Skin of body (tissue), 3 donors: ENCODE measurements at places on chromosomes 12 and 14.

GRCh38 chr14:23613242-23614070 is 22.7 kb upstream of the DHRS2 start:
- DNase-seq: no peak

DNA sequence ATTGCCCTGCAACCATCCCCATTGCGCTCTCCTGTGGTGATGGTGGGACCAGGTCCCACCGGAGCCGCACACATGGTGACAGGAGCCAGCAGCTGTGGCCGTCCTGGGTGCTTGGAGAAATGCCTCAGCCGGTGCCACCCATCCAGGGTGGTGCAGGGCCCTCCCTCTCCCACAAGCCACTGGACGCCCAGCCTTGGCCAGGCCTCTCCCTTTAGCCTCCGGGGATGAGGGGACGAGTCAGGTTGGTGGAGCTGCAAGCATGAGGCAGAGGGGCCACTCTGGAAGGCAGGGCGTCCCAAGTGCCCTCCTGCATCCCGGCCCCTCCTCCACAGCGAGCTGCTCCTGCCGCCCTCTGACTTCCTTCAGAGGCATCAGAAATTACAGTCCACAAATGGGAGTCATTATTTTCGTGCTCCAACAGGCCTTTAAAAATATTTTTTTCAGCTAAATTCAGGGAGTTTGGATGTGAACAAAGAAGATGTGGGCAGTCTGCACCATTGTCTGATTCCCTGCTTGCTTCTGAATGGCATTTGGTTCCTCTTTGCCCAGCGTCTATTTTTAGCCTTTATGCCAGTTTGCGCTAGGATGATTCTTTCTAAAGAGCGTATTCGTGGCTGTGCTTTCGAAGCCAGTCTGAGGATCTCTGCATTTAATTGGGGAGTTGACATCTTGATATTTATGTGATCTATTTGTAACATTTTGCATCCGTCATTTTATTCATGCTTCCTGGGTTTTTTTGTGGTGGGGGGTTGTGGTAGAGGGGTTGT is 189.4 kb downstream of the ADGRD1 start:
- no peak for DNase-seq

- no peak for DNase-seq
Measured at GRCh38 chr14:79411403-79412174, 799.7 kb downstream of the DIO2 start.

- no peak for DNase-seq
Measured at GRCh38 chr12:49944046-49944445, 6.5 kb upstream of the AQP2 start.

DNA sequence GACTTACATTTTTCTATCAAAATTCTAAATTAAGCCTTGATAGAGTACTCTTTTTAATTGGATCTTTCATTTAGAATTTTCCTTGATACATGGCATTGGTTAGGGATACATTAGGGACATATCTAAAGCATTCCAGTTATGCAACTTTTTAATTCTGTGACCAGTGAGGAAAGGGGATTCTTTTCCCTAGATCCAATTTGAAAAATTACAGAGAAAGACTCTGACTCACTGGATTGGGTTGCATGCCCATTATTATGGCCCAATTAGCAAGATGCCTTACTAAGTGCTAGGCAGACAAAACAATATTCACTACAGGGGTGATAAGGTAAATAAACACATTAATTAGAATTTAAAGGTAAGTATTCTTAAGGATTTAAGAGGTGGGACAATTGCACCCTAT is 5.2 kb upstream of the RAD52 start:
- no peak for DNase-seq

DNA sequence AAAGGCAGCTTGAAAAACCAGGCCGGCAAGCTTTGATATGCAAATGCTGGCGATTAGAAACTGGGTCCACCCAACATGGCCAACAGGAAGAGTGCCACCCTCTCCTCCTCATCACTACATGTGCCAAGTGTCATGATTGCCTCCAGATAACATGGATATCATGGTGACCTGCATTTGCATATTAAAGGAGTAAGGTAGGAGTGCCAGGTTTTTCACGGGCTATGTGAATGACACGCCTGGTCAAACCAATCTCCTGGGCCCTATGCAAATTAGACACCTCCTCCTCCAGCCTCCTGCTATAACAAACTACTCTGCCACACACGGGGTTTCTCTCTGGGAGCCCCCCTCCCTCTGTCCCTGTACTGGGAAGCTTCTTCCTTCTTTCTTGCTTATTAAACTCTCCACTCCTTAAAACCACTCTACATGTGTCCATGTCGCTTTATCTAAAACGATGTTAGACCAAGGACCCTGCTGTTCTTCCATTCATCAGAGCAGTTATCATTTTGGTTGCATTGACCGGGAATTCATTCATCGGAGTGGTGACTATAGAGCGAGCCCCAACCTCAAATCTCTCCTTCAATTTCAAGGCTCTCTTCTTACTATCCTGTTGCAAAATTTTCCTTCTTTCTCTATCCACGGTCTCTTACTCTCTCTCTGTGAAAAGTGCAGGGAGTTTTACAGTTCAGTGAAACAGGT is 27.5 kb downstream of the APOBEC1 start:
- no peak for DNase-seq

GRCh38 chr12:107760207-107760808 is 629 bp downstream of the PRDM4 start:
- no peak for DNase-seq

DNA sequence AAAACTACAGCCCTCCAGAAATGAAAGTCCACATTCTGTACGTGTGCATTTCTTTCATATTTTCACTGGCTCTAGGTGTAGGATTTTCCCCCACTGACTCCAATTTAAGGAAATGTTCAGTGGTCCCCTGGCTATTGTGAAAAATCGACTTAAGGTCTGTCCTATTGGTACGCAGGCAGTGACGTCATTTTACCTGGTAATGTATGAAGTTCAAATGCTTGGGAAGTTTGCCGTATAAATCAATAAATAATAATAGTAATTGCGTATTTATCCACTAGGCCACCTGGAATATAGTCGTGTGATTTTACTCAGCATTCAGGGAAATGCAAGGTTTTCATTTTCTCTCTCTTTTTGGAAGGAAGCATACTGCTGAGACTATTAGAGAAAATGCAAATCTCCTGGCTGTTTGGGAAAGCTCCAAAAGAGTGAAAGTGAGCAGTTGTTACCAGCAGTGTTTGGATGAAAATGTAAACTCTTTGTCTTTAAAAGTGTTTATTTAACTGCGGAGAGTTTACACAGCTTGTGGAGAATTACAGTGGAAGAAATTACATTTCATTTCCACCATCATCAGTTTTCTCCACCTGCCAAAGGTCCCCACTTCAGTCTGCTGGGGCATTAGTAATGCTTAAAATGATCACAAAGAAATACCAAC is 107.0 kb downstream of the EXOC5 start:
- DNase-seq: no peak

DNA sequence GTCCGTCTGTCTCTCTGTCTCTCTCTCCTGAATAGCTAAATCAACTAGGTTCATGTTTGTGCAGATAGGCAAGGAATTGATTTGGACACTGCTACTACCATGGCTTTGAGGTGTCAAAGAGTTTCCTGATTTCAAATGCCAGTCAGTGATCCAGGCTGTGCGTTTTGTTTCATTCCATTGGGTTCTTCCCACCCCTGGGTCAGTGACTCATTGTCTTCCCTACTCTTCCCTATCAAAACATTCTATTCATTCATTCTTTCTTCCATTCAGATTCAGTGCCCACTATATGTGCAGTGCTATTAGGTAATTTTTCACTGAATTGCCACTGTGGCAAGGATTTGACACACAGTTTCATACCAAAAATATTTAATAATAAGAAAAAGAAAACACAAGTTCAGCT is 50.4 kb downstream of the RPH3A start:
- no peak for DNase-seq

DNA sequence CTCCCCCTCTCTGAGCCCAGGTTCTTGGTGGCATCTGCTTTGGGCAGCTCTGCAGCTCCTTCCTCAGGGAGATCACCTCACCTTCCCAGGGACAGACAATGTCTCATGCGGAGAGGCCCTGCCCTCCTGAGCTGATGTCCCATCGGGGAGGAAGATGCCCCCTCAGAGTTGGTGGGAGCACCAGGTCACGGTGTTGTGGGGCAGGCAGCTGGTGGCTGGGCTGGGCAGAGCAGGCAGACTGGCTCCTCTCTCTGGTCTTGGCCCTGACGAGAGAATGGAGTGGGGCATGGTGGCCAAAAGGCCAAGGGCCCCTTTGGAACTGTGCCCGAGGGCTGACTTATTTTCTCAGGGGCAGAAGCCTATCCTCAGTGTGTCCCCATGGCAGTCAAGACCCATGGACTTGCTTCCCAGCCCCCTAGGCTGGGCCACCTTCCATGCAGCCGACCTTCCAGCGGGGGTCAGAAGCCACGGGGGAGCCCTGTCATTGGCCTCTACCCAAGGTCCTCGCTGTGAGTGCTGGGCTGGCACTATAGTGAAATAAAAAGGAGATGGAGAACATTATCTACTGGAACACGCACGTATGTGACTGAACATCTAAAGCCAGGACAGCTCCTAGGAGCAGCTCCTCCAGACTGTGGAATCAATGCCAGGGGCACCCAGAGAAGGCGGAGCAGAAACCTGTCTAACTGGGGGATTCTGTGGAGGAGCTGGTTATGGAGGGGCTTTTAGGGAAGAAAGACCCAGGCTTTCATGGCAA is 21.9 kb downstream of the PPP2R5C start:
- no peak for DNase-seq

DNA sequence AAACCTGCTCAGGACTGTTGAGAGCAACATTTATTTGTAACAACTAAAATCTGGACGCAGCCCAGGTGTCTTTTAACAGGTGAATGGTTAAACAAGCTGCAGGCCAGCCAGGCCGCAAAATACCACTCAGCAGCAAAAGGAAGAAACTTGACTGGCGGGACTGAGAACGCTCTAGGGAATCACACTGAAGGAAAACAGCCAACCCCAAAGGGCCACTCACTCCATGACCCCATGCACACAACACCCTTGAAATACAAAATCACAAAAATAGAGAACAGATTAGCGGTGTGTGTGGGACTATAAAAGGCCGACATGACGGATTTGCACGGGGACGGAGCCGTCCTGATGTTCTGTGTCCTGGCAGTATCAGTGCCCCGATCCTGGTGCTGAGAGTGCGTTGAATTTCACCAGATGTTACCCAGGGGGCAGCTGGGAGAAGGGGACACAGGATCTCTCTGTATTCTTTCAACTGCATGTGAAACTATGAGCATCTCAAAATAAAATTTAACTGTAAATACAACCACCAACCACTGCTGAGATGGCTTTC is 23.0 kb downstream of the VPS37B start:
- peak; percentile 24 for DNase-seq

- no peak for DNase-seq
Measured at GRCh38 chr14:47276931-47277330, 398.5 kb downstream of the MDGA2 start.

- no peak for DNase-seq
Measured at GRCh38 chr12:6604259-6605029, 2.7 kb downstream of the CHD4 start.

DNA sequence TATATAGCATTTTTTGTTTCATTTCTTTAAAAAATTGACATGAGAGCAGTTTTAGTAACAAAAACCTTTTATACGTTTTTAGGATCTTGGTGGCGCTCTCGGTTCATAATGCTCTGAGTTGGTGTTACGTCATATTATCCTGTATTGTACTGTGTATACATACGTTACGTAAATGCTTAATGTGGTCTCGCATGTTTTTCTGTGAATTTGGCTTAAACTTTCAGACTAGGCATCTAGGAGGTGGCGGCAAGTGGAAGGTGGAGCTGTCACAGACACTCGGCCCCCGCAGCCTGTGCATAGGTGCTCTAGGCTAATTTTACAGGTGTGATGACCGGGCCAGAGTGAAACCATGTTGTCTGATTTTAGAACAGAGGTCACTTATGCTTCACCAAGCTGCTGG is 60.0 kb downstream of the PPP2R5C start:
- DNase-seq: no peak

DNA sequence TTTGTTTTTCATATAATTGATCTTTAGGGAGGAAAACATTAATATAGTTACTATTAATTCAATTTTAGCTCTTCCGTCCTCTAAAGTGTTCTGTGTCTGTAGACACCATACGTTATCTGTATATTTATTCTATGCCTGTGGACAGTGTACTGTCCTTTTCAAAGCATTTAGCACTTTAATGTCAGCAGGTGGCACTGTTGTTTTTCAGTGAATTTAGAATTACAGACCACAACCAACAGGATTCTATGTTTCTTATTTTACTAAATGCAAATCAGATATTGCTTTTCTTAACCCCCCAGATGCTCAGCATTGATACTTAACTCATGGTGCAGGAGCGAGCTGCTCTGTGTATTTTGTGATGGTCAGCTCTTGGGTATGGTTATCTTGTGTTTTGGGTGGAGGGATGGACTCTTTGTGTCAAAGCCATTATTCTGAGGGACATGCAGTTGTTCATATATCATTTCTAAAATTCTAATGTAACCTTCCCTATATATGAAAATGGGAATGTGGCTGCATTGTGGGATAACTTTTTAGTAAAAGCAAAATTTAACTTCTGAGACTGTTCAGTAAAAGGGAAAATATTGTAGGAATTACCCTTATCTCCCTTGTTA is 65.2 kb downstream of the PAPOLA start:
- peak; percentile 17 for DNase-seq

GRCh38 chr14:99055816-99056215 is 216.2 kb downstream of the BCL11B start:
- DNase-seq: no peak

DNA sequence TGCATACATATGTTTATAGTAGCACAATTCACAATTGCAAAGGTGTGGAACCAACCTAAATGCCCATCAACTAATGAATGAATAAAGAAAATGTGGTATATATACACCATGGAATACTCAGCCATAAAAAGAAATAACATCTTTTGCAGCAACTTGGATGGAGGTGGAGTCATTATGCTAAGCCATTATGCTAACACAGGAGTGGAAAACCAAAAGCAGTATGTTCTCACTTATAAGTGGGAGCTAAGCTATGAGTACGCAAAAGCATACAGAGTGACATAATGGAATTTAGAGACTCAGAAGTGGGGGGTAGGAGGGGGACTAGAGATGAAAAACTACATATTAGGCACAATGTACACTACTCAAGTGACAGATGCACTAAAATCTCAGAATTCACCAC is 16.2 kb upstream of the SPTSSA start:
- DNase-seq: no peak

GRCh38 chr14:32786886-32787285 is 151.8 kb upstream of the NPAS3 start:
- DNase-seq: no peak

DNA sequence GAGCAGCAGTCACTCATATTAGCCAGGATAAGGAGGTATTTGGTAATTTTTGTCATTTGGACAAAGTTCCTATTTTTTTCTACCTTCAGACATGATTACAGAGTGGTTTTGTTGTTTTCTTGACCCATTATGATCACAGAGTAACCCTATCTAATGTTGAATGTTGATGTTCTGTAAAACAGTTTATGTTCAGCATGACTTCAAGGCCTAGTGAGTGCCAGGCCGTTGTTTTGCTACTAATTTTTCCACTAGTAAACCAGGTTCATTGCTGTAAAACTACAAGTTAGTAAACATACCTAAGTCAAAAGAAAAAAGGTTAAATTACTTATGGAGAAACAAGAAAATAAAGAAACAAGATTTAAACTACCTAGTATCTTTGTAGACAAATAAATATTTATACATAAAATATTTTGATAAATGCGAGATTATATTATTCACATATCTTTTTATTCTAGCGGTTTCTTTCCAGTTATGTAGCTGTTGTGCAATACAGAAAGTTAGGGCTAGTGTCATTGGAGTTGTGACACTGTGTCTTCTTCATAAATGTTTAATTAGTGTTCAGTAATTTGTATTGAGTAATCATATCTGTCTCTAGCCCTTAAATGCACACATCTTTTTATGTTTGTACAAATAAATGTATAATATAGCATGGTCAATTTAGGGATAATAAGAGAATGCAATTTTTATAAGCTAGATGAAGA is 16.5 kb downstream of the ETNK1 start:
- no peak for DNase-seq

- peak; percentile 89 for DNase-seq
Measured at GRCh38 chr14:32706721-32707519, 231.8 kb upstream of the NPAS3 start.
